ENCODE measurements at places on chromosomes 1 and 21.

- DNase-seq, result no peak
Measured at GRCh38 chr1:13487957-13488356, 25.8 kb downstream of the LRRC38 start.

- no peak for DNase-seq
Measured at GRCh38 chr21:40680311-40680710, 166.6 kb downstream of the DSCAM start.

GRCh38 chr1:77541162-77541545 lies 141.3 kb downstream of the ZZZ3 start:
- DNase-seq, result no peak

GRCh38 chr1:151782741-151783140 lies 7.6 kb downstream of the TDRKH start:
- DNase-seq, result no peak

- DNase-seq, result no peak
Measured at GRCh38 chr1:10782491-10783244, 13.8 kb downstream of the CASZ1 start.

GRCh38 chr21:17726047-17726829 lies 92.9 kb downstream of the C21orf91 start:
- no peak for DNase-seq

DNA sequence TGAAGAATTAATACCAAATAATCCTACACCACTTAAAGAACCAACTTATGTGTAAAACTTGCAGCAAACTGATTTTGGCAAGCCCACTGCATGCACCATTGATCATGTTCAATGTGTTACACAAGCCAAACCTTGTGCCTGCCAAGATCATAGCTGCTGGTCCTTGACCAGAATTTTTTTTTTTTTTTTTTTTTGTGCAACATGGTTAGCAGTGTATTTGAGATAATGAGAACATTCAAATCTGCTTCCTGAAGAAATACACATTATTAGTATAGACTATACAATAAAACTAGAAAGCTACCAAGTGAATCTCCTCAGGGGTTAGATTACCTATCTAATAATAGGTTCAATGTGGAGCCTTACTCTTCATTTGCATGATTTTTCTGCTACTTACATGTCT lies 421.0 kb downstream of the MRPL39 start:
- no peak for DNase-seq

DNA sequence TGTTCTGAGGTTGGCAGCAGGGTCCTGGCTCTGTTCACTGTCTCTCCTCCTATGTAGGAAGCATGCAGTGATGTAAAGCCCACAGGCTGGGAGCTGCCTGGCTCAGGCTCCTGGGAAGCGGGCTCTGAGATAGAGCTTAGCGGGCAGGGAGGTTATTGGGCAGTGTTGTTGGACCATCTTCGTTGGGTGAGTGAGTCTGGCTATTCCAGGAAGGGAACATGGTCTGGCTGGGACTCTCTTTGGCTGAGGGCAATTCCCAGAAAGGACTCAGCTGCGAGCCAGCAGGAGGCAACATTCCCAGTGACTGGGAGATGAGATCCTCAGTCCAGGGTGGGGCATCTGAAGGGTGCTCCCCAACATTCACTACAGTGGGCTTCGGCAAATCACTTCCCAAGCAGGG lies 96.2 kb downstream of the CCDC185 start:
- no peak for DNase-seq

Data from stimulated activated CD8-positive, alpha-beta memory T cell treated with anti-CD3 and anti-CD28 coated beads, Interleukin-2, amount 100 ng/mL, for 1 hour (primary cell).